ENCODE measurements at places on chromosomes 2 and 18. TPM values are rescaled to one million over a fixed set of nuclear protein-coding genes. Genes with fewer than 3 reads are reported as not detected.

Gene C18orf54
- total RNA-seq: 3.0 TPM

DNA sequence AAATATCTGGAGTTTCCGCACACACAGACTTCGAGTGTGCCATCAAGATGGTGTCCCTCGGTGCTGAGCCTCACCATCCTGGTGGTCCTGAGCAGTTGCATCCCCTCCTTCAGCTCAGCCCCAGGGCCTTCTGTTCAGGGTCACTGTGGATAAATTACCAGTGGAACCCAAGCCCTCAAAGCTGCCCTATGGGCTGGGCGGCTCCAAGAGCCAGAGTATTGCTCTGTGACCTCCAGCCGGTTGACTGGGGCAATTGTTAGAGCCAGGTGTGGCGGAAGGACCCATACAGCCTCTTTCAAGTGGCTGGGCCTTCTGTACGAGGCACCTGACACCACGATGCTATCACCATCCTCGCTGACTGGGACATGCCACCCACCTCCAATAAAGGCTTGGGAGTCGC lies 215.5 kb downstream of the GBX2 start:
- no peaks in the 10 kb centered on the region for H3K27me3 ChIP-seq
- no peak overlapping the region for H3K4me3 ChIP-seq
- no peaks in the 10 kb centered on the region for H3K36me3 ChIP-seq
- H3K27ac ChIP-seq: no peak overlapping the region
- H3K4me1 ChIP-seq: no peaks in the 10 kb centered on the region
- DNase-seq: no peak

Gene LIMS2
- 161 TPM for total RNA-seq

- H3K4me3 ChIP-seq: no peak overlapping the region
- no peaks in the 10 kb centered on the region for H3K4me1 ChIP-seq
- no peak overlapping the region for H3K27ac ChIP-seq
Measured at GRCh38 chr2:229701716-229702115, 12.6 kb downstream of the DNER start.

DNA sequence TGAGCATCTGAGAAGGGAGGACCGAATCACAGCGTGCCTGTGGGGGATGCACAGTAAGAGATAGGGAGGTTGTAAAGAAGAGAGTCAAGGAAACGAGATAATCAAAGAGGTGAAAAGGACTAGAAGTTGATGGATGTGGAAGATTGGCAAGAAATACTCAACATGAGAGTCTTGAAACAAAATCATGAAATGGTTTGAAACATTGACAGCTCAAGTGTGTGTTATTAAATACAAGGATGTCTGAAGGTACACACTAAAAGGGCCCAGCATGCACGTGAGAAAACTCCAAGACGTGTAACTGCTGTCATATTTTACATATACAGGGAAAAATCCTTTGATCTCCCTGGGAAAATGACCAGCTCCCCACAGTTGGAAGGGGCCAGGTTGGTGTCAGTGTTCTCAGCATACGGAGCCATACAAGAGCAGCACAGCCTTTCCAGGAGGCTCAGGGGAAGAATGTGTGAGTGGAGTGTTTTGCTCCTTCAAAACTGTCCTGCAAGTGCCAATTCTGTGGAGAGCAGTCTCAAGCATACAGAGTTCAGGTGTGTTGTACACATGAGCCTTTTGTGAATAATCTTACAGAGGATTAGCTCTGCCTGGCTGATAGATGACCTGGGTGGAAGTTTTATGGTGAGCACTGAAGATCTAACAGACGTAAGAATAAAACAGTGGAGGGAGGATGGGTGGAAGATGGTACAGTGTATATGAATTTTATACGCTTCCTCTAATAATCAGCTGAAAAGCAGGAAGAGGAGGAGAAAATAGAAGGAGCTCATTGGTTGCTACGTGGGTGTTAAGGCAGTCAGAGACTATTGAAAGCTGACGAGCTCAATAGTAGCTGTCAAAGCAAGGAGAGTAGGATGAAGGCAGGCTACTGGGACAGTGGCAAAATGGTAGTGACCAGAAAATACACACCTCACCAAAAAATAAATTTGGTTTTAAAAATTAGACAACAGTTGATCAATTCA lies 126.8 kb downstream of the ATP9B start:
- DNase-seq: no peak
- peaks cover 8% of the 10 kb centered on the region for H3K36me3 ChIP-seq
- H3K27me3 ChIP-seq: no peaks in the 10 kb centered on the region

- H3K27me3 ChIP-seq: no peaks in the 10 kb centered on the region
- peaks cover 17% of the 10 kb centered on the region for H3K36me3 ChIP-seq
- H3K27ac ChIP-seq: peak overlapping the region; percentile 85
Measured at GRCh38 chr18:79965119-79965902, 868 bp downstream of the HSBP1L1 start.

DNA sequence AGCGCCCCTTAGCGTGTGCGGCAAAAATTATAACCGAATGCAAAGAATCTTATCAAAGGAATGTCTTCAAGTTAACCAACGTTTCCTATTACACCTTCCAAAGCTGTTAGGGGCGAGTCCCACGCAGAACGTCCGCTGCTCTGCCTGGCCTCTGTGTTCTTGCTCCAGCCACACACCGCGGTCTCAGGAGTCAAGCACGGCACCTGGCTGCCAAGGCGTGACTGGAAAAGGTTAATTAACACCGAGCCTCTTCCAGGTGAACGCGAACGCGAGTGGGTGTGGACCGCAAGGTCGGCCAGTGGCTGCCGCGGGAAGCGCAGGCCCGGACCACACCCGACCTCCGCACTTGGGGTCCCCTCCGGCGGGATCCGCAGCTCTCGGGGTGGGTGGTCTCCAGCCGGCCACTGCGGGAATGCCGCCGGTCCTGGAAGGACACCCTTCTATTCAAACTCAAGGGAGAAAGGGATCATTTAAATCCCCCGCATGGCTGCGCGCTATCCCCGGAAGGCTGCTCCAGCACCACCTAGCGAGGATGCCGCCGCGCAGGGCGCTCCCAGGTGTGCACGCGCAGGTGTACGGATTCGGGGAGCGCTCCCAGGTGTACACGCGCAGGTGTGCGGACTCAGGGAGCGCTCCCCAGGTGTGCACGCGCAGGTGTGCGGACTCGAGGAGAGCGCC lies 830 bp downstream of the CYB5A start:
- no peaks in the 10 kb centered on the region for H3K36me3 ChIP-seq
- H3K4me1 ChIP-seq: peaks cover 36% of the 10 kb centered on the region
- peak overlapping the region; percentile 89 for H3K4me3 ChIP-seq
- peak; percentile 88 for DNase-seq

- no peaks in the 10 kb centered on the region for H3K4me1 ChIP-seq
- no peak overlapping the region for H3K27ac ChIP-seq
- H3K36me3 ChIP-seq: no peaks in the 10 kb centered on the region
- H3K4me3 ChIP-seq: no peak overlapping the region
Measured at GRCh38 chr2:103004426-103004942, 242.7 kb downstream of the TMEM182 start.

- DNase-seq: no peak
- H3K4me1 ChIP-seq: no peaks in the 10 kb centered on the region
- H3K4me3 ChIP-seq: no peak overlapping the region
Measured at GRCh38 chr2:239106314-239106908, 258.5 kb downstream of the TWIST2 start.

GRCh38 chr2:167480232-167480985 lies 592.1 kb downstream of the XIRP2 start:
- no peak for DNase-seq
- no peaks in the 10 kb centered on the region for H3K27me3 ChIP-seq
- H3K36me3 ChIP-seq: no peaks in the 10 kb centered on the region
- no peak overlapping the region for H3K4me3 ChIP-seq
- H3K27ac ChIP-seq: no peak overlapping the region

DNA sequence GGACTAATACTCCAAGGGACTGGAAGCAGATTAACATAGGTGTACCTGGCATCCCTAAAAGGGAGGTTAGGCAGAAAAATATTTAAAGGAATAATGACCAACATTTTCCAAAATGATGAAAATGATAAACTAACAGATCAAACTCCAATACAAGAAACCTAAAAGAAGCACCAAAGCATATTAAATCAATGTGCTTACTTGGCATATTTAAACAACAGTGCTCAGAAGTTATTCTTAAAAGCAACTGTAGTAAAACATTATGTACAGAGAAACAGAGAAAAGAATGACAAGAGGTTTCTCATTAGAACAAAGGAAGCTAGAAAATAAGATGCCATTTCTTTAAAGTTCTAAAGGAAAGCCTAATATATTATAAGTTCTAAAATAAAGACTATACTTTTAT lies 947.3 kb upstream of the TMEFF2 start:
- DNase-seq: no peak
- no peak overlapping the region for H3K4me3 ChIP-seq
- no peaks in the 10 kb centered on the region for H3K4me1 ChIP-seq
- H3K36me3 ChIP-seq: no peaks in the 10 kb centered on the region
- H3K27me3 ChIP-seq: no peaks in the 10 kb centered on the region

DNA sequence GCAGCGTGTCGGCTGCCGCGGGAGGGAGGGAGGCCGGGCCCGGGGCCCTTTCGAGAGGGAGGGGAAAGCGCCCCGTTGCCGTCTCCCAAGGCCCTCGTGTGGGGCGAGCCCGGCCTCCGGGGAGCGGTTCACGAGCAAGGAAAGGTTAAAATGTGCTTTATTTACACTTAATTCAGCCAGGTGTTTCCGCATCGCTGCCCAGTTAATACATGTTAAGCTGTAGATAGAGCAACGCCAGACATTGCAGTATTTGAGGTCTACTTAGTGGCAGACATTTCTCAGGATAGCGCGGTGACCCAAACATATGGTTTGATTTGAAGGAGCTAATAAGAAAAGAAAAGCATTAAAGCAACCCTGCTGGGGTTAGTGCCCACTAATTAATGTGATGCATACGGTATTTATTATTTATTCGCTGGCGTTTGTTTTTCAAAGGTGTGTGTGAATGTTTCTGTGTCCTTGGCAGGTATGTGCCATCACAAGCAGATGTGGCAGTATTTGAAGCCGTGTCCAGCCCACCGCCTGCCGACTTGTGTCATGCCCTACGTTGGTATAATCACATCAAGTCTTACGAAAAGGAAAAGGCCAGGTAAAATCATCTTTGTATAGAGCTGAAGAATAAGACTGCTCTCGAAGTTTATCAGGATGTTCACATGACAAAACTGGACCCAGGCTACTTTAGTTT lies 571 bp downstream of the EEF1B2 start:
- peaks cover 34% of the 10 kb centered on the region for H3K36me3 ChIP-seq
- DNase-seq: no peak
- peaks cover 19% of the 10 kb centered on the region for H3K4me1 ChIP-seq
- peak overlapping the region; percentile 91 for H3K27ac ChIP-seq

DNA sequence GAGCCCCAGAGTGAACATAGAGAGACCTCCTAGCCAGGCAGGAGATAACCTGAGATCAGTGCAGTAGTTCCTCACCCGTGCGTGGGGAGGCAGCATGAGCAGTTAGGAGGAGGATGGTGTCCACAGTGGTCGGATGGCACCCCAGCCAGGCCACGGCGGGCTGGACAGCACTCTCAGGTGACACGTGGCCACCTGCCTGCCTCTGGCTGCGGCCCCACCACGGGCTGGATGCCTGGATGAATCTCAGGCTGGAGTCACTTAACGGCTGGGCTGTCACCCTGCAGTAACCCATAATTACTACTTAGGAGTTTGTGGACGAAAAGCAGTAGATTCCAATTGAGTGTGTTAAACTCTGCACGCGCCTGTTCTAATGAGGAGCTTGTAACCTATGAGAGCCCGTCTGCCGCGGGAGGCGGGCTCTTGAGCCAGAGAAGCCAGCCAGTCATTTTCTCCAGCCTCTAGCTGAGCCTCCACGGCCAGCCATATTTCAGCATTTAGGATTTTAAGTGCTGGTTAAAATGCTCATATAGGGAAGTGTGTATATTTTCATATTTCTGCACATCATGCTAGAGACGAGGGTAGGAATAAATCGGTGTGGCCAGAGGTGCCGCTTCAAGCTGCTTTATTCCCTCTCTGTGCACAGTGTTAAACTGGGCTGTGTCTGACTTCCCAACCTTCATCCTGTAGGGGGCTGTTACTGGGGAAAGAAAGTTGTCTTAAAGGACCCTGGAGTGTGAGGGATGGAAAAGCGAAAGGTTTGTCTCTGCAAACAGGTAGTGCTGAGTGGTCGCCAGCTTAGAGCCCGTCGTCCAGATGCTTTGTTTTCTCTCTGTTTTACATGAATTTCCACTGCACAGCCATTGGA lies 144.0 kb downstream of the GLI2 start:
- no peaks in the 10 kb centered on the region for H3K4me1 ChIP-seq
- no peak for DNase-seq

DNA sequence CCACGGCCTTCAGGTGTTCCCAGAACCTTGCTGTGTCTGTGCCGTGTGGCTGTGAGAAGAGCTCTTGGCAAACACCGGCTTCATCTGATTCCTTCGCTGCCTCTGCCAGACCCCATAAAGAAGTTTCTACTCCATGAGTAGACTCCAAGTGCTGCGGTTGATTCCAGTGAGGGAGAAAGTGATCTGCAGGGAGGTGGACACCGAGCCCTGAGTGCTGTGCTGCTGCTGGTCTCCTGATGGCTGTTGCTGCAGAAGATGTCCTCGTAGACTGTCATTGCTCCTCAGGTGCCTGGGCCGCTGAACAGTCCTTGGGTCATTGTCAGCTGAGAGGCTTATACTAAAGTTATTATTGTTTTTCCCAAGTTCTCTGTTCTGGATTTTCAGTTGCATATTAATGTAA lies 19.6 kb downstream of the ASB1 start:
- no peak overlapping the region for H3K27ac ChIP-seq
- H3K4me1 ChIP-seq: peaks cover 16% of the 10 kb centered on the region
- H3K36me3 ChIP-seq: peaks cover 57% of the 10 kb centered on the region
- no peaks in the 10 kb centered on the region for H3K27me3 ChIP-seq

Gene LINC00305
- not detected for total RNA-seq

DNA sequence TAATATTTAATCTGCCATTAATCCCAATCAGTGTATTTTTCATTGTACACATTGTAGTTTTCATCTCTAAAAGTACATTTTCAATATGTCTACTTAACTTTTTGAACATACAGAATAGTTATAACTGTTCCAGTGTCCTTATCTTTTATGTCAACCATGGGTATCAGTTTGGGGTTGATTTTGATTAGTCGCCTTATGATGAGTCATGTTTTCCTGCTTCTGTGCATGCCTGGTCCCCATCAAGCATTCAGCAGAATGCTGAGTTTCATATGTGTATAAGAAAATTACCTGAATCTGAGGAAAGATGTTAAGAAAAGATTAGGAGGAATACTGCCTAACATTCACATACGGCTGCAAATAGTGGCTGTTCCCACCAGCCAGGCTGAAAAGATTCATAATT lies 17.7 kb downstream of the SPDYA start:
- no peak overlapping the region for H3K27ac ChIP-seq
- DNase-seq: no peak
- no peaks in the 10 kb centered on the region for H3K36me3 ChIP-seq
- H3K4me1 ChIP-seq: no peaks in the 10 kb centered on the region

- DNase-seq: no peak
- H3K36me3 ChIP-seq: peaks cover 39% of the 10 kb centered on the region
- peaks cover 41% of the 10 kb centered on the region for H3K4me1 ChIP-seq
- no peak overlapping the region for H3K27ac ChIP-seq
- H3K27me3 ChIP-seq: no peaks in the 10 kb centered on the region
Measured at GRCh38 chr2:65072181-65072970, 16.2 kb downstream of the CEP68 start.

Gene TXNDC2
- 0.55 TPM for total RNA-seq

All from upper lobe of right lung (tissue), 1 donor.